ENCODE measurements at places on chromosomes 3 and 15.

GRCh38 chr15:88331291-88331690, 74.8 kb upstream of the NTRK3 start:
- peak; percentile 94 for DNase-seq

DNA sequence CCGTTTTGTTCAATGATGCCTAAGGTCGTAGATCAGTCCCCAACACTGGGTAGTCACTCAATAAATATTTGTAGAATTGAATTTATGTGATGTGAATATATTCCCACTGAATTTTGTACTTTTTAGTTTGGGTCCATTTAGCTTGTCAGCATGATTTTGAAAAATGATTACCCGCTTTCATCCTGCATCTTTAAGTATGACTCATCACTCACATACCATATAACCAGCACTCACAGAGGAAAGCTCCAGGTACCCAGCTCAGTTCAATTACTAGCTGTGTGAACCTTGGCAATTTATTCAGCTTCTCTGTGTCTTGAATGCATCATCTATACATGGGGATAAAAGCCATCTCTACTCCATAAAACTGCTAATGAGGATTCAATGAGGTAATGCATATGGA, 2.2 kb upstream of the MLF1 start:
- DNase-seq: no peak

DNA sequence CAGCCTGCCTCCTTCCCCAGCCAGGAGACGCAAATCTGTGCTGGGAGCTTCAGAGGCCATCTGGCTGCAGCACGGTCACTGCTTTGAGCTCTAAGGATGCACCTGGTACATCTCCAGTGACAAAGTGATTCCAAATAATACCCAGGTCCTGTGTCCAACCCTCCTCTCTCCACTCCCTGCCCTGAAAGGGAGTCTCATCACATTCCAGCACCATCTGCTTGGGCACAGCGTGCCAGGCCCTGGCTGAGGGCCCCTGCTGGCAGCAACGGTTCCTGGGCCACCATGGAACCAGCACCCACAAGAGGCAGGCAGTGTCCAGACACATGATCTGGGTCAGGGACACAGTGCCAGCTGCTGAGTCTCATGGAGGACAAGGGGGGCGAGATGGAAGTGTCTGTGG, 81.3 kb downstream of the MTHFS start:
- peak; percentile 30 for DNase-seq

DNA sequence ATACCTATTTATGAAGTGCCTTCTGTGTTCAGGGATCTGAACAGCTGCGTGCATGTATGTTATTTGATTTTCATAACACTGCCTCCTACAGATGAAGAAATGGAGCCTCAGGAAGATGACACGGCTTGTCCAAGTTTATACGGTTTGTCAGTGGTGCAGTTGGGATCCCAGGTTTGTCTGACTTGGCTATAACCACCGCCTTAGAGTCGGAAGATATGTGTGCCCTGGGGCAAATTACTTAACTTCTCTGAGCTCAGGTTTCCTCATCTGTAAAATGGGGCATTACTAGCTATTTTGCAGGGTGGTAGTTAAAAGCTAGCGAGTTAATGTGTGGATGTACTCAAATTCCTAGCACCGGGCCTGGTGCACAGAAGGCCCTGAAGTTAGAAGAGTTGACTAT, 54.1 kb upstream of the ANP32A start:
- DNase-seq: no peak

DNA sequence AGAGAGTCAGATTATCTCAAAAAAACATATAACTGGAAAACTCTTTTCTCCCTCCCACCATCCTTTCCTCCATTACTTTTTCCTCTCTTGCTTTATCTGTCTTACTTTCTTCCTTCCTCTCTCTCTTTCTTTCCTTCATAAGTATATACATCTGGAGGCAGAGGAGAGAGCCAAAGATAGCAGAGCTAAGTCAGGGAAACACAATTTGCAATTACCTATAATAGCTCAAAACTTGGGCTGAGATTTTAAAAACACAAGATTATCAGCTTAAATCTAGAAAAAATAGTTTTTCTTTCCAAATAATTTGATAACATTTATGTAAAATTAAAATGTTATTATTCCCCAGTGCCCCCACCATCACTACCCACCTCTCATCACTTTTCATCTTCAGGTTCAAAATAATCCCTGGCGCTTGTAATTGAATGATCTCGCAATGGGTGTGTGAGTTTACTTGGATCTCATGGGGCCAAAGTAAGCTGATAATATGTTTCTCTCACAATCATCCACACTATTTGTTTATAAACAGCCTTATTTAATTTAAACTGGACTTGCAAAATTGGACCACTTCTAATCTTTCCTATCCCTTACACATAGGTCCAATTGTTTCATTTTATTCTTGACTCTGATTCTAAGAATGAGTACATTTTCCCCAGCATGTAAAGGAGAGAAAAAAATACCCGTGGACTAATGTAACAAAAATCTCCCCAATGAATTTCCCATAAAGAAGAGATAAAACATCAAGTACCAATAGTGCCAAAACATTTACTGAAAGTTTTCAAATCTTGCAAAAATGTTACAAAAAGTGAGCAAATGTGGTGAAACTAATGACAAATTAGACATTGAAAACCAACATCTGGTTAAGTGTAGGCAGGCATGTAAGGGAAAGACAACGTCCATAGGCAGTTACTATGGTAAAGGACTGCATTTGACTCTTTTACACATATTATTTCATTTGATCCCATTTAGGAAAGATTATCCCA, 236.9 kb downstream of the DTWD1 start:
- no peak for DNase-seq

GRCh38 chr3:51389423-51390183, 1.5 kb upstream of the RBM15B start:
- DNase-seq: peak; percentile 73

DNA sequence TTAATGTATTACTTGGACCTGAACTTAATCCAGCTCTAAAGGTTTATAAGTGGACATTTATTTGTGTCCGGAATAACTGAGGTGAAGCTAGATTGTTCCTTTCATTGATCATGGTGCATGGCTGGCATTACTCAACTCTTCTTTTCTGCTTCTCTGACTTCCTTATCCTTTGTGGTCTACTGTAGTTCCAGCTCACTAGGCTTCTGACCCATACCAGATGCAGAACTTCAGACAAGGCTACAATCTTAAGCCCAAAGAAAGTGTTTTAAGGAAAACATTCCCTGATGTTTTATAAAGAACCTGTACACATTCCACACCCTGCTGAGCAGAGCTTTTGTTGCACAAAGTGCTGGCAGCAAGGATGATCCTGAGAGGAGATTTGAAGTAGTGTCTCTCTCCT, 250.8 kb upstream of the TGFBR2 start:
- DNase-seq: no peak

DNA sequence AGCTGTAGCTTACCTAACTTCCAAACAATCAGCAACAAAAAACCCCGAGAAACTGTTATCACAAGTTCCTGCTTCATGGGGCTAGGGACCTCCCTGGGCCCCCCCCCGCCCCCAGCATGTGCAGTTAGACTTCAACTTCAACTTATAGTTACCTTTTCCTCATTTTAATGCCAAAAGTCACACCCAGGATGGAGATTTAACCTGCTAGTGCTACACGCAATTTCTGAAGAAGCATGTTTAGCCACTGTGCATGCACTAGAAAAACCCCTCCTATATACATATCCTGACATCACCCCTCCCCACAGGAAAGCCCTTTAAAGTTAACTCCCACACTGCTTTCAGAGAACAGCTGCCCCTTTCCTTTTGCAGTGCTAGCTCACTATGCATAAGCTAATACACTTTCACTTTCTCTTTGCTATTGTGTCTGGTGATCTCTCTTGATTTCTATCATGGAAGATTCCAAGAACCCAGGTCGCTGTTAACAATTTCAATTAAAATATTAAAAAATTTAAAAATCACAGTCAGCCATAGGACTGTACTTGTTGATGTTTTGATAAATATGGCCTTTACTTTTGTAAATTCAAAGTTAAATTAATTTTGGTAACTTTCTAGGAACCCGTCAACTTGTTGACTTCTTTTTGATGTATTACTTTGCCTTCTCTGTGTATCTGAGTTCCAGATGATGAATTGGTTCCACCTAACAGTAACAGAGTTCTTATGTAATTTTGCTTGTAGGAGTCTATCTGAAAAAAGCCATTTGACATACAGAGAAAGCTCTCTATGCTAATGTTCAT, 75.2 kb upstream of the ACAD9 start:
- no peak for DNase-seq

- DNase-seq: no peak
Observed at GRCh38 chr15:55247766-55248427, 41.7 kb downstream of the RAB27A start.

GRCh38 chr15:62888623-62889022, 153.9 kb upstream of the TPM1 start:
- no peak for DNase-seq

DNA sequence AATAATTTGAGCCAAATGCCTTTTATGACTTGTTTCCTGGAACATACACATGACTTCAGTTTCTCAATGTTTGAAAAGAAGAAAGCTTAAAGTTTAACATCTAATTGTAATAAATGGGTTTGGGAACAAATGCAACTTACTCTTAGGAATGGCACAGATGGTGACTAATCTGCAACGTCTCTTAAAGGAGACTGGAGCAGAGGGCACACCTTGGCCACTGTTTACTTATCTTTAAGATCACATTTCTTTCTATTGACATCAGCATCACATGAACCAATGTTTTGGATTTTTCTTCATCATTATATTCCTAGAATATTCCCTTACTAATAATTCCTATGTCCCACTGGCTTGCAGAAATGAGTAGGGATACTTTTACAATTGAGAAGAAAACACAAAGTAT, 229.5 kb downstream of the CHL1 start:
- DNase-seq: no peak

DNA sequence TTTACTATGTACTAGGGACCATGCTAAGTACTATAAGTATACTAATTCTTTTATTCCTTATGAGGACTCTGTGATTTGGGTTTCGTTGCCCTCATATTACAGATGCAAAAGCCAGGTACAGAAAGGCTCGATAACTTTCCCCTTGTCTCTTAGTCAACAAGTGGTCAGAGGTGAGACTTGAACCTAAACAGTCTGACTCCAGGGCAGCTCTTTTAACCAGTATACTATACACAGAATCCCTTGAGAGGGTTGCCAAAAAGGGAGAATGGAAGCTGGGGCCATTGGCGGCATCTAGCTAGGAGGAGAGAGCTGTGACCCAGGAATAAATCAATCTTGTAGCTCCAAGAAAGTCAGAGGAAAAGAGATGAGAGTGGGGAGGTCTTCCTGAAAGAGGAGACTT, 92.4 kb downstream of the TOP2B start:
- no peak for DNase-seq

- DNase-seq: no peak
Observed at GRCh38 chr3:107727102-107727501, 204.3 kb downstream of the BBX start.

GRCh38 chr15:31275331-31276262, 51.0 kb upstream of the KLF13 start:
- no peak for DNase-seq

- no peak for DNase-seq
Observed at GRCh38 chr15:71612397-71612722, 198.0 kb upstream of the NR2E3 start.

- DNase-seq: no peak
Observed at GRCh38 chr3:65379223-65379622, 659.5 kb downstream of the MAGI1 start.

DNA sequence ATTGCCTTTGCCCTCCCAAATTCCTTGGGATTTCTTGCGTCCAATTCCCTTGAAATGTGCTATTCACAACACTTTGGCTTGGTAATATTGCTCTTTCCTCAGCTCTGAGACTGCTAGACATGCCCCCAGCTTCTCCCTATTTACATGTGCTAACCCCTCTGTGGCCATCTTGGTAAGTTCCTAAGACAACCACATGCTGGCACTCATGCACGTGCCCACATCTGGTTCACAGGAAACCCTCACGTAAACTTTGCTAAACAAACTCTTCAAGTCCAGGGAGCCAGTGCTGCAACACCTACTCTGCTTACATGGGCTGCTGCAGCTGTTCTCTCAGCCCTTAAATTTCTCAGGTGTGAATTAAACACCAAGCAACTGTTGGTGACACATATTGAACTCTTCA, 121.8 kb downstream of the ADAMTSL3 start:
- DNase-seq: no peak

- DNase-seq: no peak
Observed at GRCh38 chr15:68258692-68259091, 18.9 kb upstream of the FEM1B start.

- peak; percentile 89 for DNase-seq
Observed at GRCh38 chr15:31300981-31301672, 25.5 kb upstream of the KLF13 start.

DNA sequence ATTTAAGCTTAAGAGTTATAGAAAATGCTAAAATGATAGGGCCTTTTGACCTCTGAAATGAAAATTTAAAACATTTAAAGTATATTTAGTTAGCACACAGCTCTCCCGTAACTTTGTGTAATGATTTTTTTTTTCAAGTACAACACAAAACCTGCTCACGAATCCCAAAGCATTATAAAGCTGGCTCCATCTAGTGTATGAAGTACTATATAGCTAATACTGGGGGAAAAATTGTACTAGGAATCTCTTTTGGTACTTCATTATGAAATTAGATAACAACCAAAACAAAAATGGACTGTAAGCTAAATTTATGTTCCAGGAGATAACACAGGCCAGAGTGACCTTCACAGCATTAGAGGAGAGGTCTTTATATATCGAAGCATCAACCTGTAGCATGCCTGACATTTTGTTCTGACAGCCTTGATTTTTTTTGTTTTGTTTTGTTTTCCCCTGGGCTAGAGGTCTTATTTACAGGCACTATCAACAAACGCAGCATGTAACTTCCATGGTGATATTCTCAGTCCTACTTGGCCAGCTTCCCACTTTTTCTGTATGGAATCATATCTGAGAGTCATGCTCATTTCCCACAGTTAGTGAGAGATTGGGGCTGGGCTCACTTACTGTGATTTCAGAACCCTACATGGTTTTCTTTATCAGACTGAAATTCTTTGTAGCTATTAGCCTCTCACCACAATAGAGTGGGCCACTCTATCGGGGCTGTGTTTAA, 116.3 kb downstream of the MITF start:
- no peak for DNase-seq

GRCh38 chr3:105334138-105334882, 32.4 kb upstream of the ALCAM start:
- DNase-seq: no peak

GRCh38 chr3:64133272-64133671, 92.0 kb downstream of the PRICKLE2 start:
- DNase-seq: no peak

DNA sequence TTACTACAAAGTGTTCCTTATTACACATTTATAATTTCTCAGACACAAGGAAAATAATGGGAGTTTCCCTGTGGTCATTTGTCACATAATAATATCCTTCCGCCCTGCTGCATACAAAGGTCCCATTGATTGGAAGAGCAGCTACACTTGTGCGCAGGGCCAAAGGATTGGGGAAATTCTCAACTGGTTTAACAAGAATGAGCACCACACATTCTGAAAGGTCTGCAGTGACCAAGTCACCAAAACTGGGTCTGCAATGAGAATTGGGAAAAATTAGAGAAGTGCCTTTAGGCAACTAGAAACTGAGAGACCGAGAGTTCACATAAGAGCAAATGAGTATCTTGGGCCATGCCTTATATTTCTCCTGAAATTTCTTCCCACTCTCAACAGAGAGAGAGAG, 98.2 kb upstream of the NR2F2 start:
- DNase-seq: no peak

GRCh38 chr3:34261001-34261385, 462.6 kb downstream of the PDCD6IP start:
- DNase-seq: no peak
